ENCODE measurements at places on chromosomes 2 and 18. TPM values are rescaled to one million over a fixed set of nuclear protein-coding genes. Genes with fewer than 3 reads are reported as not detected.

DNA sequence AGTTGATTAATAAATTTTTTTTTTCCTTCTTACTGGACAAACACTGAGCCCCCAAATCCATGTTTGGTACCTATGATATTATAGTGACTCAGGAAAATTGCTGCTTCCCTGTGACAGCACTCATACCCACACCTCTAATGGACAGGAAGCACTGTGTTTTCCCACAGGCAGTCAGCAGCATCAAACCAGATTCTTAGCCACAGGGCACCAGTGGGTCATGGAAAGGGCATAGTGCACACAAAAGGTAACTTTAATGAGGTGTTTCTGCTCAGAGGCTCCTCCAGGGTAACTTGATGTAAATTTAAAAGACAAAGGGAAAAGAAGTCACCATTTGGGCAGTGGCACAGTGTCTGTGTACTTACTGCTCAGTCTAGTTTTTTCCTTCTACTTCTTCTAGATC is 34.1 kb downstream of the SERPINB11 start:
- DNase-seq = no peak

- DNase-seq = no peak
Measured at GRCh38 chr2:234254783-234255521, 204.4 kb downstream of the SPP2 start.

DNA sequence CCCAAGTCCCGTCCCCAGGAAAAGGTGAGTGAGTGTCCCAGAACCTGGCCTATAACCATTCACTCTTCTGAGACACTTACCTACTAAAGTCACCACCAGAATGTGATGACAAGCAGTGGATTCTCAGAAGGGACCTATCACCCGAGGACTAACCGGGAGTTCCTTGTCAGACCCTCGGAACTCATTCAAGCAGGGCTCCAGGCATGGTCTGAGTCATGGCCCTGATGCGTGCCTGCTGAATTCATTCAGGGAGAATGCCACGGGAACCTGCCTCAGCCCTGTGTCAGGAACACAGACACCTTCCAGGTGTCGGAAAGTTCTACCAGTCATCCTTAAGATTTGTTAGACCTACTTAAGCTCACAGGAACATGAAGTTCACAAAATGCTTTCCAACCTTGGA is 29.8 kb downstream of the ALPK2 start:
- no peak for DNase-seq

GRCh38 chr2:104889291-104889959 is 35.5 kb downstream of the POU3F3 start:
- DNase-seq = no peak

DNA sequence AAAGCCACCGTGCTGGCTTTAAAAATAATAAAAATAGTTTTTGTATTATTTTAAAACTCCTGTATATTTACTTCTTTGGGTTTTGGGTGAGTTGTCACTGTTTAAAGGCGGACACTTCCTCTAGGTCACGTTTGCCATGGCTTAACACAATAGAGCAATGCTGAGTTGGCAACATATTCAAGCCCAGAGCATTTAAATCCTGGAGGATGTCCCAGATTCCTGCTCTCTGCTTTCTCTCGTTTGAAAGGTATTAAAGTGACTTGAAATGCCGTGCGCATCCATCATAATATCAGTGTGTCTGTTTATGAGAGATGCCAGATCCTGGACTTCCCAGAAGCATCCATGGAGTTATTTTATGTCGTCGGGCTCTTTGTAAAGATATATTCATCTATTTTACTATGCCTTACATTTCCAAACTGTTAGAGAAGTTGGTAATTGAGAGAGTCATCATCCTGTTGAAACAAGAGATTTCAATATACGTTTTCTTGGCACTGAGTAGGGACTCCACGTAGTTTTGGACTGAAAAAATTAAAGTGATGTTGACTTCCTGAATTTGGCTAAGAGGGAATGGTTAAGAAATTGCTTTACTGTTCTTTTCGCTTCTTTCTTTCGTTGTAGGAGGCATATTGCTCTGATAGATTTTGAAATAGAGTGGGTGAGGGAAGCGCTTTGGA is 150.6 kb downstream of the ZNF236 start:
- DNase-seq = no peak

GRCh38 chr2:181904022-181904632 is 12.6 kb downstream of the ITPRID2 start:
- DNase-seq = no peak

Gene RAB31
- total RNA-seq = 0.36 TPM

GRCh38 chr18:54958704-54959625 is at the start of gene CCDC68:
Gene CCDC68 (minus strand): TSS chr18:54959461. CDS start chr18:54942791, 16,670 bp downstream.
- DNase-seq = no peak
